LoVo (cell line): ENCODE measurements at places on chromosomes 16 and 17.

DNA sequence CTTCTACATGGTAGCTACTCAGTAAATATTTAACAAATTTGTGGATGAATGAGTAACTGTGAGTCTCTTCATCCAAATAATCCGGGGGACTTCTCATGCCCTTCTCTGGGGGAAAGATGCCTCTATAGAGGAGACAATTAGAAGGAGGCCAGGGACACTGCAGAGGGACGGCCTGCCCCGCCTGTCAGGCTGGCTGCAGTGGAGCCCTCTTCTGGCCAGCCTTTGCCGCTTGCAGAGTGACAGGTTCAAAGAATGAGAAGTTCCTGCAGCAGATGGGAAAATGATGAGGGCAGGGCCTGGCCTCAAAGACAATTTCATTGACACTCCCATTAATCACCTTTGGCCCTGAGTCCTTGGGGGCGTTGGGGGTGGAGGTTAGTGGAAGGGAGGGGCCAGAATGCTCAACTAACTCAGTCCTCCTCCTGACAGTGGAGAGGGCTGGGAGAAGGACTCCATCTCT is 339.0 kb downstream of the MAF start:
- DNase-seq = no peak

- DNase-seq = no peak
Measured at GRCh38 chr17:67487506-67487905, 110.4 kb downstream of the PITPNC1 start.

DNA sequence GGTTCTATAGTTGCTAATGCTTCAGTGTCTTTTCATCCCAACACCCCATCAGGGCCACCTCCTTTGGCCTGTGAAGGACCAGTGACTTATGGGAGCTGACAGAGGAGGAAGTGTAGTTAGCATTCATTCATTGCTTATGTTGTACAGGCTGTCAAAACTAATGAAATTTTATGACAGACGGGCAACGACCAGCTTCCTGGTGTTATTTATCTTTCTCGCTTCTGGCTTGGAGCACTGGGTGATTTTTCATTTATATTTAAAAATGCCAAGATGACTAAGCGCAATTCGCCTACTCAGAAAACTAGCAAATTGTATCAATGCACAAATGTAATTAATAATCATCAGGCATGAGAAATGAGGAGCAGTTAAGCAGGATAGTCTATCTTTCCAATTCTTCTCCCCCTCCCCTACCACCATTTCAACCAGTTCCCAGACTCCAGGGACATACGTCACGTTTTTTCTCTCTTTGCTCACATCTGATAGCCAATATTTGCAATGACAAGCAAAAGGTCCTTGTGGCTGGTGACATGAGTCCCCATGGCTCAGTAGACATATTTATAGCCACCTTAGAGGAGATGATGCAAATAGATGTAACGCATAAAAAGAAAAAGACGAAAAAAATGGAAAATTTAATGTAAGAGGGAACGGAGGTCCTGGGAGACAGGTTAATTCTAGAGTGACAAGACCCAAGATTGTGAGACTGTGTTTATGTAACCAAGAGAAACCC is 11.2 kb downstream of the CDRT15 start:
- no peak for DNase-seq

GRCh38 chr17:17836818-17837379 is at the start of gene SREBF1:
TSS of gene SREBF1 (minus strand) at chr17:17836986. CDS start at chr17:17836817, 169 bp downstream.
- DNase-seq = peak; percentile 56

DNA sequence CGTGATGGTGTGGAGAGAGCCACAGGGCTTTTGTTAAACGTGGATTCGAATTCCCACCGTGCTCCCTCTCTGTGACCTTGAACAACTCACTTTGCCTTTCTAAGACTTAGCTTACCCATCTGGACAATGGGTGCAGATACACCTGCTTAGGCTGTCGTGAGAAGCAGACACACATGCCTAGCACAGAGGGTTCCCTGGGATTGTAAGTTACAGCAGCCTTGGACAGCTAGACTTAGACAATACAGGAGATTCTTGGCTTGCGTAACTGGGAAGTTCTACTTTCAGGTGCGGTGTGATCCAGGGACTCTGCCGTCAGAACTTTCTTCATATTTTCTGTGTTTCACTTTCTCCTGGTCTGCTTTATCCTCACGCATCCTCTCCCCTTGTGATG is 127.0 kb downstream of the ABCC1 start:
- no peak for DNase-seq

- peak; percentile 51 for DNase-seq
Measured at GRCh38 chr17:63356337-63356757, 89.8 kb downstream of the CYB561 start.

- no peak for DNase-seq
Measured at GRCh38 chr16:48452991-48453760, 68.0 kb upstream of the SIAH1 start.

DNA sequence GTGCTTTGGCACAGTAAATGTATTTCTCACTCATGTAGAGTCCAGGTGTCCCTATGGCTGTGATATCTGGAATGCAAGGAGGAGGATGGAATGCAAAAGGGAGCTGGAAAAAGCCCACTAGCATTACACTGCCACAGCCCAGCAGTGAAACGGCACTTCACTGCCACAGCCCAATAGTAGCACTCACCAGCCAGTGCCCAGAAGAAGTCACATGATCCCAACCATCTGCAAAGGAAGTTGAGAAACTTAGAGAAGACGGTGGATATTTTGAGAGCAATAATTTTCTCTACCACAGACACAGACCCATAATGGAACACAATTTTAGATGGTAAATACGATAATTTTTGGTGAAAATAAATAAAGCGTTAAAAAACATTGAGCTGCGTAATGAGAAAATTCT is 51.8 kb downstream of the C16orf82 start:
- no peak for DNase-seq

GRCh38 chr17:17518014-17518413 is 21.8 kb upstream of the RASD1 start:
- no peak for DNase-seq

- no peak for DNase-seq
Measured at GRCh38 chr17:4931963-4932362, at the start of gene GP1BA. TSS of gene GP1BA (plus strand) at chr17:4932277. CDS start at chr17:4932605, 328 bp downstream.

DNA sequence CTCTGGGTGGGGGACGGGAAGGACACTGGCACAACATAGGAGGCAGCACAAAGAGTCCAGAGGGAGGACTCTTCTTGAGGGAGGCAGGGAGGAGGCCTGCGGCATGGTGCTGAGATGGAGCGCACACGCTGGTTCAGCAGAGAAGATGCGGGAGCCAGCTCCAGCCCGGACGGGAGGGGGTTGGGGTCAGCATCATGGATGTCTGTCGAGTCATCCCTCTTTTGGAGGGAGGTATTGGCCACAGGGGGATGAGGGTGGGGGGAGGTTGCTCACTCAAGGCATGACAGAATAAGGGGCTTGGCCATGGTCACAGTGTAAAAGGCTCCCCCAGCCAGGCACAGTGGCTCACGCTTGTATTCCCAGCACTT is 19.3 kb downstream of the DCAKD start:
- no peak for DNase-seq

DNA sequence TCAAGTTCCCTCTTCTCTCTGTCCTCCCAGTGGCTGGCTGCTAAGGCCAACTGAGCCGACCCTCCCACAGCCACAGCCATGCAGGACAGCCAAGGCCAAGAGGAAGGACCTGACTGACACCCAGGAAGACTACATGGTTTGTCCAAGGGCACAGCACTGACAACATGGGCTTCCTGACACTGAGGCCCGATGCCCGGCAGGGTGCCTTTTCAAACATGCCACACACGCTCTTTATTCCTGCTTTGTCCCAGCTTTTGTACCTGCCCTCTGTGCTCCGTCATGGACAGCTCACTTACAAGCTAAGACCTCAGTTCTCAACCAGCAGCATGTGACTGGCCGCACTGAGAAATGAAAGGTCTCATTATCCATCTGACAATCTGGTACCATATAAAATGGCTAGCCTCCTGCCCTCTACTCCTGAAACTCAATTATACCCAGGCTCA is 45.8 kb downstream of the TEX2 start:
- no peak for DNase-seq

DNA sequence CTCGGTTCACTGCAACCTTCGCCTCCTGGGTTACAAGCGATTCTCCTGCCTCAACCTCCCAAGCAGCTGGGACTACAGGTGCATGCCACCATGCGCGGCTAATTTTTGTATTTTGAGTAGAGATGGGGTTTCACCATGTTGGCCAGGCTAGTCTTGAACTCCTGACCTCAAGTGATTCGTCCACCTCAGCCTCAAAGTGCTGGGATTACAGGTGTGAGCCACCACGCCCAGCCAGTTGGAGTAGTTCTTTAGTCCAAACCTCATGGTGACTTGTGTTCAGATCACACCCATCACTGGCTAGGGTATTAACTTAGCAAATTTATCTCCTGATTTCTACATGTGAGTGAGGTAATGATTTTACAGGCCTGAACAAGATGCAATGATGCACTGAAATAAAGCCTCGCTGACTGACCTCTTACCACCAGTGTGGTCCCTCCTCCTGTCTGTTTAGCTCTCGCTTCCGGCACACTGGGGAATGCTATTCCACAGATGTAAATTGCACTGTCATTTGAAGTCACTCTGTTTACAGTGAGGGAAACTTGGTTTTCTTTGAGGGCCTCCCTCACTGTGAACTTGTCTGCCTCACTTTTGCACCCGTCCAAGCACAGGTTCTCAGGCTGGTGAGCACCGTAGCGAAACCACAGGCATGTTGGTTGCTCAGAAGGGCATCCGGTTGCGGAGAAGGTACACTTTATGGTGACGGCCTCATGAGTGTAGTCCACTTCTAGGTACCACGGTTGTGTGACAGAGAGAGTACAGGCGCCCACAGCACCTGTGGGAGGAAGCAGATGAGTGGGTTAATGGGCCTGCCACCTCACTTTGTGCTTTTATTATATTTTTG is 5.5 kb downstream of the IGSF6 start:
- no peak for DNase-seq

DNA sequence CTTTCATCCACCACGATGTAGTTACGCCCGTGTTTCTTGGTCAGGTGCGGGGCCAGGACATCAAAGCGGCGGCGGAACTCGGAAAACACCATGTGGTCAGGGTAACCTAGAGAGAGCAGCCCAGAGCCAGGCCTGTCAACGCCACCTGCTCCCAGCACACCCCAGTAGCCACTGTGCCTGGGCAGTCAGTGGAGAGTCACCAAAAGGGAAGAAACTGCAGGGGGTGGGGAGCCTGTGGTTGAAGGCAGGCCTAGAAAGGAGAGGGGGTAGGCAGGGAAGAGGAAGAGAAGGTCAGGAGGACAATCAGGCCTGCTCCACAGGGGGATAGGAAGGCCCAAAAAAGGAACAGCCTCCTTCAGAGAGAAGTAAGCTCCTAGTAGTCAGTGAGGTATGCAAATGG is 64.1 kb downstream of the PIPOX start:
- DNase-seq = no peak

GRCh38 chr16:11450136-11450535 is 104.9 kb downstream of the RMI2 start:
- DNase-seq = no peak

- DNase-seq = no peak
Measured at GRCh38 chr17:39920218-39921210, 2.1 kb upstream of the GSDMB start.

GRCh38 chr17:64260886-64261285 is 2.2 kb downstream of the TEX2 start:
- DNase-seq = no peak

DNA sequence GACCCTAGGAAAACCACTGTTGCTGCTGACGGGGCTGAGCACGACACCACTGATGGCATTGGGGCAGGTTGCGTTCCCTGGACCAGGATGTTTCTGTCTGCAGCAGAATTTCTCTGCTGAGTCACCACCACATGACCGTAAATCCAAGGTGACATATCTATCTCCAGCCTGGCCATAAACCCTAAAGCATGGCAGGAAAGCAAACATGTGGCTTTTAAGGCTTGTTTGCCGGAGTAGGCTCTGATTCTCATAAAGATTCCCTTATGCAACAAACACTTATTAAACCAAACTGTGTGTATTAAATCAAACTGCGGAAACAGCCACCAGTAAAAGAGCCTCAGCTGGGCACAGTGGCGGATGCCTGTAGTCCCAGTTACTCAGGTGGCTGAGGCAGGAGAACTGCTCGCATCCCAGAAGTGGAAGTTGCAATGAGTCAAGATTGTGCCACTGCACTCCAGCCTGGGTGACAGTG is 17.3 kb downstream of the MPHOSPH6 start:
- peak; percentile 71 for DNase-seq

DNA sequence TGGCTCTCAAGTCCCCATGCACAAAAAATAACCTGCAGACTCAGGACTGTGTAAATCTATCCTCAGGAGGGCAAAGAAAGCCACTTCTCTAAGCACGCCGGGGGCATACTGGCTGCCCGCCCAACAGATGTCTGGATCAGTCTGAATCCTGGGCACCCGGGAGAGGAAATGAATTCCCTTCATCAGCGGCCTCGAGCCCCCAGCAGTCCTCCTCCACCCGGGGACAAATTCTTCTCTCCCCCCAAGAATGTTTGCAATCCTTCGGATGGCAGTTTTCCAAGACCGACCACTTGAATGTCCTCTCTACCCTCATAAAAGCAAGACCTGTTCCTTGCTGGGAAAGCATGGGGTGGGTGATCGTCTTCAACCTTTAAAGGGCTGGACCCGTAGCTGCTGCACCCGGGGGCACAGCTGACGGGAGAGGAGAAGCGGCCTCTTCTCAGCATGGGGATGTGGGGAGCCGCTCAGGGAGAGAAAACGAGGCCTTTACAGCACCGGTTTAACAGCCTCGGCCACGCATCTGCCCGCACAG is 9.4 kb upstream of the MAP2K3 start:
- no peak for DNase-seq

DNA sequence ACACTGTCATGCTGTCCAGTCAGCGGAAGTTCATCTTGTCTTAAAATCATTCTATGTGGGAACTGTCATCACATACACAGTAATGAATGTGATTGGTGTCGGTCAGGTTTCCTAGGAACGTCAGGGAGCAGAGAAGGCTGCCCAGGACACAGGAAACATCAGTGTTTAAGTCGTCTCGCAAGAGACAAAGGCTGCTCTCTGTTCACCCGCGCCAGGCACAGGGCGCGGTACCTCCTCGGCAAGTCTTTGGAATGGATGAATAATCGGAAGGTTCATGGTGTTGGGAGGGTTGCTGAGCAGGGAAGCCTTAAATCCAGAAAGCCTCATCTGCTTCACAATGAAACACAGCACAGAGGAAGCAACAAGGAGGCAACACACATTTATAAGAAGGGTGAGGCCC is 148.2 kb downstream of the CPPED1 start:
- DNase-seq = no peak

GRCh38 chr16:68408428-68408827 is 39.9 kb downstream of the SMPD3 start:
- no peak for DNase-seq

GRCh38 chr17:27978689-27979175 is 63.7 kb upstream of the NLK start:
- DNase-seq = no peak

GRCh38 chr16:88719267-88719932 is 13.1 kb downstream of the CTU2 start:
- no peak for DNase-seq

GRCh38 chr17:9658593-9659211 is 13.4 kb downstream of the USP43 start:
- DNase-seq = peak; percentile 32
